ENCODE measurements at places on chromosomes 12 and 14. TPM values are rescaled to one million over a fixed set of nuclear protein-coding genes. Genes with fewer than 3 reads are reported as not detected.

The CLEC6A gene
- not detected for total RNA-seq

The TC2N gene
- 0.72 TPM for total RNA-seq

The FOXG1 gene
- 0.17 TPM for total RNA-seq

The DPY19L2 gene
- total RNA-seq = 2.6 TPM

The DTX3 gene
- total RNA-seq = 18.8 TPM

The TMEM119 gene
- 0.05 TPM for total RNA-seq

All from A549 treated with RU486 at 1 μM for 4 hours (cell line).